Sigmoid colon (tissue), 7 donors: ENCODE measurements at places on chromosomes 5 and 9. TPM values are rescaled to one million over a fixed set of nuclear protein-coding genes. Genes with fewer than 3 reads are reported as not detected.

GRCh38 chr9:34400686-34401602 is 24.2 kb upstream of the MYORG start:
- no peaks in the 10 kb centered on the region for H3K4me1 ChIP-seq
- H3K27ac ChIP-seq, result no peak overlapping the region
- no peaks in the 10 kb centered on the region for H3K27me3 ChIP-seq
- H3K4me3 ChIP-seq, result no peak overlapping the region

DNA sequence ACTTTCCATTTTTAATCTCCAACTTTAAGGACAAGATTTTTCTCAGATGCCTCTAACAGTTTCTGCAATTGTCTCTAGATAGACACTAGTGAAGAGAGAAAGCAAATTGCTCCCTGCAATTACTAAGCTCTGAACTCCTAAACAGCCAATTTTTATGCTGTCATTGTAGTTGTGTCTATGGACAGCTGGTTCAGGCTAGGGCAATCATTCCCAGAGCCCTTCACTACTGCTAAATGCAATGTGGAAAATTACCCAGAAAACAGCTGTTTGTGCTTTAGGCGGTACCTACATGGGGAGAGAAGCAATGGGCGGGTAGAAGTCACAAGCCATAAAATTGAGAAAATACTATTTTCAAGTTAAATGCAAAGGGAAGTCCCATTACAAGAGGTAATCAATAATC is 211.6 kb downstream of the SPOCK1 start:
- DNase-seq, result no peak
- H3K36me3 ChIP-seq, result no peaks in the 10 kb centered on the region
- H3K4me1 ChIP-seq, result no peaks in the 10 kb centered on the region
- no peak overlapping the region for H3K4me3 ChIP-seq
- no peak overlapping the region for H3K27ac ChIP-seq

DTWD2 gene
- polyA plus RNA-seq, result 3.3 TPM

SMIM33 gene
- 4.7 TPM for polyA plus RNA-seq

PCDHA9 gene
- 0.01 TPM for polyA plus RNA-seq
